Stimulated activated CD4-positive, alpha-beta T cell treated with anti-CD3 and anti-CD28 coated beads, Interleukin-1b, Interleukin-23, amount 100 ng/mL, for 1 hour (primary cell): ENCODE measurements at places on chromosomes 7 and 10.

GRCh38 chr7:116782177-116782711 lies 80.1 kb upstream of the CAPZA2 start:
- no peak for DNase-seq

DNA sequence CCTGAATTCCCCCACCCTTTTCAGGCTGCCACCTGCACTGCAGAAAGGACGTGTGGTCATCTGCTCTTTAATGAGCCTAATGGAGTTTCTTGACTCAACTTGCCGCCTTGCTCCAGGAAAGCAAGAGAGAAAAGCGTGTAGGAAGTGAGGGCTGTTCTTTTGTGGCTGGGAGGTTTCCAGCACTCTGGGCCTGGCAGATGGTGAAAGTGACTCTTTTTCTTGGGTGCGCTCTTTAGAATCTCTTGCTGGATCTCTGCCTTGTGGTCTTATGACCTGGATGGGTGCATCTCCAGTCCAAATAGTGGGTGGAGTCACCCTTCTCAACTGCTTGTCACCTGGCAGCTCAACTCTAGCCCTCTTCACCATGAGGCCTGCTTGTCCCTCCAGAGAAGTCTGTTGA lies 244.0 kb downstream of the SORCS1 start:
- no peak for DNase-seq

DNA sequence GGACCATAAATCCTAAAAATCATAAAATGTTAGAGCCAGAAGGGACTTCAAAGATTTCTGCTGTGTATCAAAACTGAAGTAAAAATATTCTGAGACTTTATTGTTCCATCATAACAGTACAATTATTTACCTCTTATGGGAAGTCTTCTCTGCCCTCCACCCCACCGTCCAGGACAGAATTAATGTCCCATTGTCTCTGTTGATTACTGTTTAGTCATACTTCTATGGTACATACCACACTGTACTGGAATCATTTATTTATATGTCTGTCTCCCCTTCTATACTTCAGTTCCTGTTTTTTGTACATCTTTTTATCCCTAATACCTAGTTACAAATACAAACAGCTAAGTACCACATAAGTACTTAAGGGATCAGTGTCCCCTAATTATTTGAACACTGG lies 91.4 kb upstream of the CAPZA2 start:
- no peak for DNase-seq

- DNase-seq: no peak
Observed at GRCh38 chr7:4281231-4281993, 400.7 kb upstream of the FOXK1 start.

GRCh38 chr10:125316436-125316835 lies 156.1 kb upstream of the CTBP2 start:
- no peak for DNase-seq

GRCh38 chr7:81293806-81294205 lies 375.0 kb upstream of the SEMA3C start:
- DNase-seq: no peak

GRCh38 chr10:47166405-47166777 lies 133.6 kb upstream of the GDF10 start:
- no peak for DNase-seq

DNA sequence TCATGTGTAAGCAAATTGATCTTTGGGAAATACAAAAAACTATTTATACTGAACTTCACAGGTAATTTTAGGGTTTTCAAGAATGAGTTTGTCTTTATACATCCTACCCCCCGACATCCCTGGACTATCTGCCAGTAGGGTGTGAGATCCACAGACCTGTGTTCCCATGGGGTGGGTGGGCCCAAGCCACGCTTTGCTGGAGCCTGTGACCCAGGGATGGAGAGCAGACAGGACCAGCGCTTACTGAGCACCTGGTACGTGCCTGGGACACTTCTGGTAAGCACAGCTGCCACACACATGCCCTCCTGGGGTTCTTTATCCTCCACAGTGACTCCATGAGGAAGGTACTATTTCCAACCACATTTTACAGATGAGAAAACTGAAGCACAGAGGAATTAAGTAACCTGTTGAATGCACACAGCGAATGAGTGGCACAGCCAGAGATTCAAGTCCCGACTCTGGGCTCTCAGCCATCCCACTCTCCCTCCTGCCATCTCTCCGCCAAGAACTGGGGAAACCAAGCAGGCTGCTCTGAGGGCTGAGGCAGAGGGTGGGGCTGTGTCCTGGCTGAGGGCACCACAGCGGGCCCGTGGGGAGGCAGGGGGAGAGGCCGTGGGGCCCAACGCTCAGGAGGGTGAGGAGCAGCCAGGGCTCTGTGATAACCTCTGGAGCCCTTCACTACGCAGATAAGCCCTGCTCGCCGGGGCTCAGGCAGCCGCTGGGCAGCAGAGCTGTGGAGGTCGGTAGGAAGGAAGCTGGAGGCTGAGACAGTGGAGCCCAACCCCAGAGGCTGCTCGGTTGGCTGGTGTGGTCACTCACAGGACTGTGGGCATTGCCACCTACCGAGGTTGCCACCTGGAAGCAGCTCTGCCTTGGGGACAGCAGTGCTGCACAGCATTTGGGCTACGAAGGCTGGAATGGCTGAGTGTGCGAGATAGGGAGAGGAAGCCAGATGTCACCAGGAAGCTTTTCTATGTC lies 124.2 kb downstream of the ARHGAP22 start:
- no peak for DNase-seq

- no peak for DNase-seq
Observed at GRCh38 chr7:115153769-115154477, 232.0 kb downstream of the MDFIC start.

- no peak for DNase-seq
Observed at GRCh38 chr7:147151661-147152060, 1035.1 kb downstream of the CNTNAP2 start.

DNA sequence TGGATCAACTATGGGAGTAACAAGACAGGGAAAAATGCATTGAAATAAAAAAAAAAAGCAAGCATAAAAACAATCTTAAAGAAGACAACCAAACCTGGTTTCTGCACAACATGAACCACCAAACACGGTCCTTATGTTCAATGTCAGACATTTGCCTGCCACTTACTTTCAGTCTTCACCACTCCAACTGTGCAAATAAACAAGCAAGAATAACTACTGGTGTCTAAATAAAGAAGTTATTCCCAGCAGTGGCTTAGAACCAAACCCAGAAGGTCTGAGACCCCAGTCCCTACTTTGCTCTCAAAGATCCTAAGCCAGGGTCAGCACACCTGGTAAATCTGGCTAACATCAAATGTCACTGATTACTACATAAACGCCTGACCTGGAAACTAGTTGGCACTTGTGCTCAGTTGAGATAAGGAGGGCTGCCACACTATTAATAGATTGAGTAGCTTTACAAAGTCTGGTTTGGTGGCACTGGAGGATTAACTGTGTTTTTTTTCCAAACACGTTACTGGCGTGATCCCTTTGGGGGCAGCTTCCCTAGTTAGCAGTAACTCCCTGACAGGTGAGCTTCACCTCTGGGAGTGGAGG lies 62.7 kb upstream of the ABLIM1 start:
- no peak for DNase-seq

DNA sequence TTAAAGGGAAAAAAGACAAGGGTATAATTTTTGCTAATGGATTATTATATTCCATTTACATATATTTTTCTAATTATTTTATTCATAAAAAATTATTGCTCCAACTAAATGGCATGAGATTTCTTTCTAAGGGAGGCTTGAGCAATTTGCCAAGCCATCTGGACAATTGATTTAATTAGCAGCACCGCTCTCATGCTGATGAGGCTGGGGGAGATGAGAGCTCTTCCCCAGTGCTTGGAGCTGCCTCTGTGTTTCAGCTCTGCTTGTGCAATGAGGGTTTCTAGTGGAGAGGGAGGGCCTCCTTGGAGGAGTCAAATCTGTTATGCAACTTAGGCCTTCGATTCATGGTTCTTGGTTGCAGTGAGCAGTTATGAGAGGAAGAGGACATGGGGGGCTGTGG lies 574.3 kb downstream of the TCERG1L start:
- no peak for DNase-seq

DNA sequence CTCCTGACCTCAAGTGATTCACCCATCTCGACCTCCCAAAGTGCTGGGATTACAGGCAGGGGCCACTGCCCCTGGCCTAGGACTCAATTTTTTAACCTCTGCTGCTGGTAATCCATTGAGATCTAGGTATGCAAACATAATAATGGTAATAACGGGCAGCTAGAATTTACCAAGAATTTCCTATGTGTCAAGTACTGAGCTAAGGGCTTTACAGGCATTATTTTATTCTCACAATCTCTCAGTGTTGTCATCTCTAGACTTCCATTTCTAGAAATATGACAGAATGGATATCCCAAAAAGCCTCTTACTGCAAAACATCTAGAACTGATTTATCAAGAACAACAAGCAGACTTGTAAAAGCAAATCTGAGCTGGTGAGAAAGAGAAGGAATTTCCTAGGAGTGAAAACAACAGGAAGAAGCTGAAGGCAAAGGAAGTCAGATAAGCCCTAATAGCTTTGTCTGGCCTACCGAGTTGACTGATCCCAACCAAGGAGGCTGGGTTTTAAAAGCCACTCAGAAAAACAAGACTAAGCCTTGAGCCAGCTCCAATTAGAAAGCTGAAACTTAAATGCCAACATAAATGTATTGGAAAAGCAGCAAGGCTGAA lies 70.6 kb downstream of the CCDC71L start:
- DNase-seq: no peak

- DNase-seq: no peak
Observed at GRCh38 chr7:51680594-51681399, 364.2 kb upstream of the COBL start.

DNA sequence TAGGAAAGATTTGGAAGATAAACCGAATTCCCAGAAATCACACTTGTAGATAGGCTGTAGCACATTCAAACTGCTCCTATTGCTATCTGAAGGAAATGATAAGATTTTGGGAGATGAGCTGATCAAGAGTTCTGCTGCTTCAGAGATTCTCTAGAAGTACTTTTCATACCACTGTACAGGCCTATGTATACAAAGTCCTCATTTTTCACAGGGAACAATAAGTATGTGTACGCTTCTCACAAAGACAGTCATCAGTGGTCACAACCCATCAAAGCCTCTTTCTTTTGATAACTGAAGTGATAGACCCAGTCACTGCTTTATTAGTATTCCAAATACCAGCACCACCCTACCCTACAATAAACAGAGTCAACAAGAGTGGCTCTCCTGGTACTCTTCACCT lies 15.6 kb upstream of the SEPTIN7 start:
- no peak for DNase-seq

GRCh38 chr7:90613088-90613498 lies 17.0 kb downstream of the CDK14 start:
- DNase-seq: no peak

DNA sequence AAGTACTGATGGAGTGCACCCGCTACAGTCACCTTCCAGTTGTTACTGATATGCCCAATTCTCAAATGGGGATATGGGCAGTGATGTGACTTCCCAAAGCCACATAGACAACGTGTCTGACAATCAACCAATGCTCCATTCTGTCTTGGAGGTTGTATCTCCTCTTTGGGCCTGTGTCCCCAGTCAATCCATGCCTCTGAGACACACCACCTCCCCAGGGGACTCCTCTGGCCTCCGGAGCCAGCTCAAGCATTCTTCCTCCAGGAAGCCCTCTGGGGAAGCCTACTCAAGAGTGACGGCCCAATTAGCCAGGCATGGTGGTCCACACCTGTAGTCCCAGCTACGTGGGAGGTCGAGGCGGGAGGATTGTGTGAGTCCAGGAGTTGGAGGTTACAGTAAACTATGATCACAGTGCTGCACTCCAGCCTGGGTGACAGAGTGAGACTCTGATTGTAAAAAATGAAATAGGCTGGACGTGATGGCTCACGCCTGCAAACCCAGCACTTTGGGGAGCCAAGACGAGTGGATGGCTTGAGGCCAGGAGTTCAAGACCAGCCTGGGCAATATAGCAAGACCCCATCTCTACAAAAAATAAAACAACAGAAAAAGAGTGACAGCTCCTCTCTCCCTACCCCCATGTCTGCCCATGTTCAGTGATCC lies 99.5 kb upstream of the TNRC18 start:
- DNase-seq: no peak

DNA sequence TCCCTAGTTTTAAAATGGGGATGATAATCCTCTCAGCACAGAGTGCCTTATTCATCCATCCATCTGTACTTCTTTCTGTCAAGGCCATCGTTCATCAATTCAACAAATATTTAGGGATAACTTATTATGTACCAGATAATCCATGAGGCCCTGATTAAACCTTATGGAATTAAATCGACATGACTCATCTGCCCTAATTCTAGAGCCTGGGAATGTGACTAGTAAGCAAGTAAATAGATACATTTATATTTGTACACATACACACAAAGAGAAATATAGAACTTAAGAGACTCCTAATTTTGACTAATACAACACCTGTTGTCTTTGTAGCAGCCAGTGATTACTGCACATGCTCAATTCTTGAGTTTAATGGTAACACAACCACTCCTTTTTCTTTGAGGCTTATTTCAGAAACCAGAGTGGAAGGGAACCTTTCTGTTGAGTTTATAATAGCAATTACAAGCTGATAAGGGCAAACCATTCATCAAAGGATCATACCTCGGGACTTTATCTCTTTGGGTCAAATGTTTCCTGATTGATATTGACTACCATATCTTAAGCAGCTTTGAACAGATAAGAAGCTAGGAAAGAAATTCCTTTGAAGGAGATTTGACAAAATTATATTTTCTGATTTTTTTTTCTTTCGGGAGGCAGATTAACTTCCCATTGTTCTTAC lies 122.7 kb downstream of the ARID5B start:
- DNase-seq: no peak

- no peak for DNase-seq
Observed at GRCh38 chr10:119896061-119896655, 3.6 kb downstream of the SEC23IP start.

GRCh38 chr7:155066417-155066950 lies 3.6 kb upstream of the HTR5A start:
- no peak for DNase-seq

- no peak for DNase-seq
Observed at GRCh38 chr10:7133958-7134357, 276.9 kb downstream of the SFMBT2 start.

DNA sequence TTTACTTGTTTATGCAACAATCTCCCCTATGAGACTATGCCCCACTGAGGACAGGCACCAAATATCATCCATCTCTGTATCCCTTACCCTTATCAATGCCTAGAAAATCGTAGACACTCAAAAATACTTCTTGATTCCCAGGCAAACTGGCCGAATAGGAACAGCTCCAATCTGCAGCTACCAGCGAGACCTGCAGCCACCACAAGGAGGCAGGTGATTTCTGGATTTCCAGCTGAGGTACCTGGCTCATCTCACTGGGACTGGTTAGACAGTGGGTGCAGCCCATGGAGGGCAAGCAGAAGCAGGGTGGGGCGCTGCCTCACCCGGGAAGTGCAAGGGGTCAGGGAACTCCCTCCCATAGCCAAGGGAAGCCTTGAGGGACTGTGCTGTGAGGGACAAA lies 10.8 kb upstream of the PPP1R3C start:
- DNase-seq: no peak

- DNase-seq: no peak
Observed at GRCh38 chr7:131529179-131529578, 27.2 kb downstream of the PODXL start.

GRCh38 chr10:20858292-20859124 lies 38.6 kb downstream of the NEBL start:
- no peak for DNase-seq

- DNase-seq: no peak
Observed at GRCh38 chr10:15222511-15222910, 54.0 kb upstream of the NMT2 start.

GRCh38 chr7:139153832-139154231 lies 44.3 kb upstream of the ZC3HAV1 start:
- no peak for DNase-seq

- no peak for DNase-seq
Observed at GRCh38 chr7:35261476-35262285, 7.8 kb upstream of the TBX20 start.
